Muscle of back (tissue), 13 donors: ENCODE measurements at places on chromosomes 6 and 20.

GRCh38 chr6:126112171-126112632, 125.9 kb downstream of the TRMT11 start:
- DNase-seq: no peak

DNA sequence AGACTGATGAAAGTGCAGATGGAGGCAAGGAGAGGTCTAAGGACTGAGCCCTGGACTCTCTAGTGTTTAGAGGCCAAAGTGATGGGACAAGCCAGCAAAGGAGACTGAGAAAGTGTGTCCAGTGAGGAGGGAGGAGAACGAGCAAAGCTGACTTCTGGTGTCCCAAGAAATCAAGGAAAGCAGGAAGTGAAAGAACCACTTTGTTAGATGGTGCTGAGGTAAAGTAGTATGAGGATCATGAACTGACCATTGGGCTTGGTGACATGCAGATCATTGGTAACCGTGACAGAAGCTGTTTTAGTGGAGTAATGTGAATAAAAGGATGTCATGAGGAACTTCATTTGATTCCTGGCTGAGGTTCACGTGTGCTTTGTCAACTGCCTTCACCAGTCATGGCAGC, 108.4 kb downstream of the SLX4IP start:
- DNase-seq: no peak

DNA sequence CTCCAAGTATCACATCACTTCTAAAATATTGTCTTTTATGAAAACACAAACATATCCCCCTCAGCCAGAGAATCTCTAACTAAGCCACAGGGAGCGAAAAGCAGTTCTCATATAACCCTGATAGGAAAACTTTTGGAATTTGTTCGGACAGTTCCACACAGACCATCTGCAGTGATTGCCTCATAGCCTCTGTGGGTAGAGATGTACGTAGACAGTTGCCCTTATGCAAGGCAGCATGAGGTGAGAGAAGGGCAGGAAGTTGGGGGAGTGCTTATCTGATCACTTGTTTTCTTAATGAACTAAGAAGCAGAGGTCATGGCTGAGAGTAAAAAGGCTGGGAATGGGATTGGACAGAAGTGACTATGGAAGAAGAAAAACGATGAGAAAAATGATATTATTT, 39.6 kb downstream of the SLC23A2 start:
- peak; percentile 44 for DNase-seq

DNA sequence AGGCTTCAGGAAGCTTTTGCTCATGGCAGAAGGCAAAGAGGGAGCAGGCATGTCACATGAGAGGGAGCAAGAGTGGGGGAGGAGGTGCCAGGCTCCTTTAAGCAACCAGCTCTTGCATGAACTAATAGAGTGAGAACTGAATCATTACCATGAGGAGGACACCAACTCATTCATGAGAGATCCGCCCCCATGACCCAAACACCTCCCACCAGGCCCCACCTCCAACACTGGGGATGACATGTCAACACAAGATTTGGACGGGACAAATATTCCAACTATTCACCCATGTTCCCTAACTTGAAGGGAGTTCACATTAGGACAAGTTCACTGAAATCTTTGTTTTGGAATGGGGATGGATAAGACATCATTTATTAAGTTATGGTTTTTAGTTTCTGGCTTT, 155.2 kb upstream of the ESR1 start:
- DNase-seq: no peak

DNA sequence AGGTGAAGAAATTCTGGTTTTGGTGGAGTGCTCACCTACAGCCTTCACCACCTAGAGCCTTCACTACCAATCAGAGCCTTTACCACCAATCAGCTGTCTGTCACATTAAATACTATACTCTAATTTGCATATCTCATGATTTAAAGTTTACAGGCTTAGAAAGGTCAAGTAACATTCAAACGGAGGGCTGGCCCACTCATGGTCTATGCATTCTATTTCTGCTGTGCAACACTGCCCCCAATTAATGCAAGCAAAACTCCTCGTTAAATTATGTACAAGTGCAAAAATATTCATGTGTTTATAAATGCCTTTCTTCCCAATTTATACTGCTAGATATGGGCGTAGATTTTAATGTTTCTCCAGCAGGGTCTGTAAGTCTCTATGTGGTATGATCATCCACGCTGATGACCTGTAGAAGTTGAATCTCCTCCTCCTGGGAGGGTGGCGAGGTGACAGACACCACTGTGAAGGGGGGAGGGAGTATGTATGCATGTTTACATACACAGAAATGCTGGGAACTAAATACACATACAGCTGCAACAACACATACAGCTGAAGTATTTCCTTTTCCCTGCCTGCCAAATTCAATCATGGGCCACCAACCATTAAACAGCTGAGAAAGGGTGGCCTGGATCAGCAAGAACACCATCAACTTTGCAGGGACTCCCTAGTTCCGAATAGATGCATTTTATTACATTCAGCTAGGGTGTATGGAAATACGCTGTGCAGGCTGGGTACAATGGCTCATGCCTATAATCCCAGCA, 13.1 kb downstream of the RRAGD start:
- no peak for DNase-seq

GRCh38 chr20:6678101-6678500, 89.4 kb upstream of the BMP2 start:
- no peak for DNase-seq
